ENCODE measurements at places on chromosomes 4 and X.

GRCh38 chr4:76738086-76738931 lies 159.6 kb downstream of the SOWAHB start:
- no peak for DNase-seq

DNA sequence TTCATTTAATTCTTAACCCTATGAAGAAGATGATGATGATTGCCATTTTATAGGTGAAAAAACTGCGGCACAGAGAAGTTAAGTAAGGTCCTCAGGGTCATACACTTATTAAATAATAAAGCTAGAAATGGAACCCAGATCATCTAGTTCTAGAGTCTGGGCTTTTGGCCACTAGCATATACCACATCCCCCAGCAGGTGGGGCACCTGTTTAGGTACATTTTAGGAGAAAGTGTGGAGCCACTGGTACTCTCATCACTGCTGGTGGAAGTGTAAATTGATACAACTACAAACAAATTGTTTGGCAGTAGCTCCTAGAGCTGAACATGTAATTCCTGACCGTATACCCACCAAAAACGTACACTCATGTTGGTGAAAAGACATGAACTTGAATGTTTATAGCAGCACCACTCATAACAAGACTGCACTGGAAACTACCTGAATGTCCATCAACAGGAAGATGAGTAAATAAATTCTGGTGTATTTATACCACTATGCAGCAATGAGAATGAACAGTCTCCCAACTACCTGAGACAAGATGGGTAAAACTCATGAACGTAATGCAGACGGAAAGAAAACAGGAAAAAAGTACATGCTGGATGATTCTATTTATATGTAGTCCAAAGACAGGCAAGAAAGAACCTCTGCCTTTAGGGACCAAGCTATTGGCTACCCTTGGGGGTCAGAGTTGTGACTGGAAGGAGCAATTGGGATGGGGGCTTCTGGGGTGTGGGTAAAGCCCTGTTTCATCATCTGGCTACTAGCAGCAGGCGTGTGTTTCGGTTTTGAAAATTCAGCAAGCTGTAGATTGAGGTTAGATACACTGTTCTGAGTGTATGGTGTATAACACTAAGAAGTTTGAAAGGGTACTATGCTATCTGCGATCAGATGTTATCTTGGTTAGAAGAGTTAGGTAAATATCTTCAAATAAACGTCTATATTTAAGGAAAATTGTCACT lies 72.3 kb upstream of the ADGRG2 start:
- DNase-seq, result no peak

DNA sequence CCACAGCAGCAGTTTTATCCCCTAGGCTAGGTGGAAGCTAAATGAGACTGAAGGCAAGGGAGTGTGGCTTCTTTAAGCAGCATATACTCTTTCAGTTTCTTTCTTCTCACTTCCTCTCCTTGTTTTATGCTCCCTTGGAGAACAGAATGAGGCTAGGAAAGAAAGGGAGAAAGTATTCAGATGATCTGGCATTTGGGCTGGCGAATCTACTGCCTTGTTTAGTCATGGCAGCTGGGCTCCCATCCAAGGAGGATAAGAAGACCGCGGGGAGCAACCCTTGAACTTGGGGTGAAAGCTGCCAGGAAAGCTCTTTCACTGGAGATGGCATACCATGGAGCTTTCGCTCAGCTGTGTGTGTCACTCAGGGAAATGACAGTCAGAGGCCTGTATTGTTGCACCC lies 72.1 kb downstream of the ARHGEF38 start:
- DNase-seq, result no peak

DNA sequence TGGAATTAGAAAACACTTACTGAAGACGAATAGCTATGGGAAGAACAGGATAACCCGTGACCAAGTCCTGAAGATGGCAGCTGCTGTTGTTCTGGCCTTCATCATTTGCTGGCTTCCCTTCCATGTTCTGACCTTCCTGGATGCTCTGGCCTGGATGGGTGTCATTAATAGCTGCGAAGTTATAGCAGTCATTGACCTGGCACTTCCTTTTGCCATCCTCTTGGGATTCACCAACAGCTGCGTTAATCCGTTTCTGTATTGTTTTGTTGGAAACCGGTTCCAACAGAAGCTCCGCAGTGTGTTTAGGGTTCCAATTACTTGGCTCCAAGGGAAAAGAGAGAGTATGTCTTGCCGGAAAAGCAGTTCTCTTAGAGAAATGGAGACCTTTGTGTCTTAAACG lies 2.4 kb downstream of the AGTR2 start:
- no peak for DNase-seq

DNA sequence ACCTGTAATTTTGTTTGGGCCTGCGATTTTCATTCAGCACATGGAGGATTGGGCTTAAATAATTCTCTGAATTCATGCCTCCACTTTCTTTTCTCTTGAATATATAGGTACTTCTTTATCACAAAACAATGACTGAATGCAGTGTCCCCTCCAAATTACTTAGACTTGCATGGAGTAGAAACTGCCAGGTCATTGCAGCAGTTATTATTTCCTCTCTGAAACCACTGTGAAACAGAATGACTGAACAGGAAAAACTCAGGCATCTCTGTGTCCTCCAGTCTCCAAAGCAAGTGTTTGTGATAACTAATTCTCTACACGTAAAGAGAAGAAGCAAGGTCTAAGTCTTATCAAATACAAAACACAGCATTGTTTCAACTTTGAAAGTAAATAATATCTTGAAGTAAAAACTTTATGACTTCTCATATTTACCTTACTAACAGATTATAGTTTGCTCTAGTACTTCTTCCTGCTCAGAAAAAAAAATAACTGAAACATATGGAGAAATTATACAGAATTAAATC lies 144.5 kb upstream of the DIAPH2 start:
- no peak for DNase-seq

- DNase-seq, result no peak
Observed at GRCh38 chr4:3371033-3372001, 70.5 kb upstream of the HGFAC start.

- no peak for DNase-seq
Observed at GRCh38 chrX:142266417-142266816, 61.3 kb upstream of the MAGEC2 start.

Measured in RCC 7860 (cell line).